ENCODE measurements at places on chromosomes 5 and 9.

DNA sequence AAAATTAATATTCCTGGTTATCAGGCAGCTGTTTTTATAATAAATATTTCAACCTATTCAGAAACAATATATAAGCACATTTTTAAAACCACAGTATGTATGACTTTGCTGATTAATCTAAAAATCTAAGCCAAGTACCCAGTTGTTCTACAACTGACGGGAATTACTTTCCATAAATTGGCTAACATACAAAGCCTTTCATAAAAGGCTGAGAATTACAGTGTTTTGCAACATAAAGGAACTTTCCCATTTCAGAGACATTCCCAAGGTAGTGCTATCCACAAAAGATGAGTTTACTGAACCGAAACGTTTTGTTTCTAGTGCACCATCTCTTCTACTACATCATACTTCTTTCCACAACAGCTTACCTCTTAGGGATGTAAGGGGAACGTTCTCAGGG lies 7.2 kb downstream of the RNF145 start:
- DNase-seq, result no peak

GRCh38 chr5:16578474-16578883 lies 38.3 kb downstream of the RETREG1 start:
- DNase-seq, result no peak

GRCh38 chr9:132677976-132678375 lies 7.7 kb downstream of the GTF3C4 start:
- no peak for DNase-seq

DNA sequence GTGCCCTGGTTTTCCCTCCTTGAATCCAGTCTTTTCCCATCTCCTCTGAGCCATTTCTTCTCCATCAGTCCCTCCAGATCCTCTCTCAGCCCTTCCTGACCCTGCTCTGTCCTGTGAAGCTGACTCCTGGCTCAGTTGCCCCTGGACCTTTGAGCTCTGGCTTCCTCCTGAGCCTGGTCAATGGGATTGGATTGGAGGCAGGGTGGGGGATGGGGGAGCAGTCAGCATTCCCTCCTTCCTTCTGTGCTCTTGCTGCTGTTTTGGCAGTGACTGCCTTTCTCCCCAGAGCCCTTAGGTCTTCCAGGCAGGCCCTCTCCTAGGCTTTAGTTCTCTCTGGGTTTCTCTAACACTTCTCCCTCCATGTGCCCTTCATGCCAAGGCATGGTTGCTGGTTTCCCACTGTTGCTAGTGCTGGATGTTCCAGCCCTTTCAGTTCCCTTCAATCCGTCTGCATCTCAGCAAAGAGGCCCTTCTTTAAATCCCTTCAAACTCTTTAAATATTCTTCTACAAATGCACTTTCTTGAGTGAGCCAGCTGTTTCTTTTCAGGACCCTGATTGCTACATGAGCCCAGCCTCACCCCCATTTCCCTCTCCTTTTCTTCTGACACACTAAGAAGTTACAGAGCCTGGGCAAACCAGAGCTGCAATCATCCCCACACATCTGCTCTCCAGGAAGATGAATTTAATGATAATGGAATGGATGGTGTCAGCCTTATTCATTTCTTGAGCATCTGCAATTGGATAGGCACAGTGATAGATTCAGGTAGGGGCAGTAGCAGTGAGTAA lies 2.2 kb downstream of the TNFSF15 start:
- no peak for DNase-seq

GRCh38 chr5:113939988-113940387 lies 421.9 kb upstream of the KCNN2 start:
- no peak for DNase-seq

- no peak for DNase-seq
These were observed 396.4 kb downstream of the CDK5RAP2 start for GRCh38 chr9:120183615-120184014.

DNA sequence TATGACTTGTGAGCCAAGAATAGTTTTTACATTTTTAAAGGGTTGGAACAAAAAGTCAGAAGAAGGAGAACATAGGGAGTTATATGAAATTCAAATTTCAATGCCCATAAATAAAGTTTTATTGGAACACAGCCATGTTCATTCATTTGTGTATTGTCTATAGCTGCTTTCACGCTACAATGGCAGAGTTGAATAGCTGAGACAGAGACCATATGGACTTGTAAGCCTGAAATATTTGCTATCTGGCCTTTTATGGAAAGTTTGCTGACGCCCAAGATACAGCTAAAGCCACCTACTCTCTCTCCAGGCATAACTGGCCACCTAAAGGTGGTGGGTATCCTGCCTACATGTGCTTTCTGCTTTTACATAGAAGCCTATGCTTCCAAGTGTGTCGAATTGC lies 10.9 kb downstream of the DAB2IP start:
- no peak for DNase-seq

GRCh38 chr5:119396030-119396664 lies 40.3 kb downstream of the TNFAIP8 start:
- DNase-seq, result no peak

GRCh38 chr9:131525643-131526565 lies 5.2 kb downstream of the UCK1 start:
- no peak for DNase-seq

GRCh38 chr9:83466877-83467276 lies 71.3 kb downstream of the FRMD3 start:
- no peak for DNase-seq

GRCh38 chr5:16787278-16787677 lies 148.8 kb downstream of the MYO10 start:
- DNase-seq, result no peak

DNA sequence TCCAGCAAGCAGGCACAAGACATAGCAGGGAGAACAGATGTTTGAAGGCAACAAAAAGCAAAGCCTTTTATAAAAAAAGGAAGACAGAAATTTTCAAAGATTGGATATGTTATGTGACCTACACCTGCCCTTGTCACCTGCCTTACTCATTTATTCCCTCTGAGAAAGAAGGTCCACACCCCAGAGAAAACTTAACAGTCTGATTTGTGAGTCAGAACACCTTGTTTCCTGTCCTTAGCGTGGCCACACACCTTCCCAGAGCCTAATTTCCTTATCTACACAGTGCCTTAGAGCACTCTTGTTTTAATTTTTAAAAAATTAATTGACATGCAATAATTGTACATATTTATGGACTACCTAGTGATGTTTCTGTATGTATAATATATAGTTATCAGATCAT lies 419.0 kb upstream of the DAB2 start:
- no peak for DNase-seq

GRCh38 chr5:138963763-138964371 lies 88.7 kb upstream of the LRRTM2 start:
- no peak for DNase-seq

- no peak for DNase-seq
These were observed 18.8 kb downstream of the SNCAIP start for GRCh38 chr5:122330881-122331280.

- DNase-seq, result peak; percentile 31
These were observed 646 bp downstream of the CARNMT1 start for GRCh38 chr9:75027187-75028107.

DNA sequence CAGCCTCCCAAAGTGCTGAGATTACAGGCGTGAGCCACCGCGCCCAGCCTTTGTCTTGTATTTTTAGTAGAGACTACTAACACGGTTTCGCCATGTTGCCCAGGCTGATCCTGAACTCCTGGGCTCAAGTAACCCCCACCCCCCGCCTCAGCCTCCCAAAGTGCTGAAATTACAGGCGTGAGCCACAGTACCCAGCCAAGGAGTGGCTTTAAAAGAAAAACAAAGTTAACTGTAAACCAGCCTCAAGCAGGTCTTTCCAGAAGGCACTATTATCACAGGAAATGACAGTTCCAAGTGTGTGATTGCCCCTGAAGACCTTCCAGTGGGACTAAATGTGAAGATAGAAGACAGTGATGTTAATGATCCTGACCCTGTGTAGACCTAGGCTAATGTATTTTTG lies 31.1 kb downstream of the SIL1 start:
- no peak for DNase-seq

DNA sequence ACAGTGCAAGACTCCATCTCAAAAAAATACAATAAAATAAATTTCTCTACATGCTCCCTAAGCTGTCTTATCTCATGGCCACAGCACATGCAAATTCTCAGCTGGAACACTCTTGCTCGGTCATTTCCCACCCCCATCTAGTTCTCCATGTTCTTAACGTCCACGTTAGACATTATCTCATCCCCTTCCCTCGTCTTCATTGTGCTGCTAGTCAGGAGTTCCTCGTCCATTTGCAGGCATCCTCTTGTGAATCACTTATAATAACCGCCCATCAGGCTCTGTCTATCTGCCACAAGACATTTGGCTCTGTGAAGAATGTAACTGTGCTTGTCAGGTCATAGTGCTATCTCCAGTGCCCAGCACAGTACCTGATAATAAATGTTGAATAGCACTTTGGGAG lies 32.9 kb upstream of the GOLGA1 start:
- no peak for DNase-seq

DNA sequence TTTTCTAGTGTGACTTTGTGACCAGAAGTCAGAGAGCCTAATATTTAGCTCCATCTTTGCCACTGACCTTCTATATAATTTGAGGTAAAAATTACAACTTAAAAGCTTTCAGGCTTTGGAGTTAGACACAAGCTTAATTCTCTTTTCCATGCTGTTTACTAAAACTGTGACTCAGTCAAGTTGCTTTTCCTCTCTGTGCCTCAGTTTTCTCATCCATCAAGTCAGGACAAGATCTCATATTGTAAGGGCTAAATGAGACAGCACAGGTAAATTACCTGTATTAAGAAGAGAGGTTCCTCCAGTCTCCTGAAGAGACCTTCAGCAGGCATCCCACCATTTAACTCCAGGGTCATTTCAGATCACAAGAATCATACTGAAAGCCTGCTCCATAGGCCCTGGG lies 339.2 kb downstream of the ASTN2 start:
- DNase-seq, result no peak

- no peak for DNase-seq
These were observed 368.4 kb downstream of the IRX2 start for GRCh38 chr5:2382776-2383697.

- no peak for DNase-seq
These were observed 165.5 kb upstream of the NFIL3 start for GRCh38 chr9:91589101-91589553.

- no peak for DNase-seq
These were observed 68.2 kb downstream of the PHF2 start for GRCh38 chr9:93644397-93645088.

DNA sequence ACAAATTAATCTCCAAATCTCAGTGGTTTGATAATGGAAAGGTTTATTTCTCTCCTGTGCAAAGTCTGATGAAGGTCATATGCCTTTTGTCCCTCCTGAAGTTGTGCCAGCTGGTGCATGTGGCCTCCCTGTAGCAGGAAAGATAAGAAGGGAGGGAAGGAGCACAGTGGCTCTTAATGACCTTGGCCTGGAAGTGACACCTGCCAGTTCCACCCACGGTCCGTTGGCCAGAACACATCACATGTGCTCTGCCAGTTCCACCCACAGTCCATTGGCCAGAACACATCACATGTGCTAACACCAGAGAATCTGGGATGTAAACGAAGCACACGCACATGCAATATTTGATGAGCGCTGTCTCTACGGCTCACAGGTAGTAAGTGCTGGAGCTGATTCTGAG lies 130.9 kb downstream of the DOCK2 start:
- no peak for DNase-seq

GRCh38 chr5:91136271-91136670 lies 246.8 kb downstream of the ARRDC3 start:
- DNase-seq, result no peak

DNA sequence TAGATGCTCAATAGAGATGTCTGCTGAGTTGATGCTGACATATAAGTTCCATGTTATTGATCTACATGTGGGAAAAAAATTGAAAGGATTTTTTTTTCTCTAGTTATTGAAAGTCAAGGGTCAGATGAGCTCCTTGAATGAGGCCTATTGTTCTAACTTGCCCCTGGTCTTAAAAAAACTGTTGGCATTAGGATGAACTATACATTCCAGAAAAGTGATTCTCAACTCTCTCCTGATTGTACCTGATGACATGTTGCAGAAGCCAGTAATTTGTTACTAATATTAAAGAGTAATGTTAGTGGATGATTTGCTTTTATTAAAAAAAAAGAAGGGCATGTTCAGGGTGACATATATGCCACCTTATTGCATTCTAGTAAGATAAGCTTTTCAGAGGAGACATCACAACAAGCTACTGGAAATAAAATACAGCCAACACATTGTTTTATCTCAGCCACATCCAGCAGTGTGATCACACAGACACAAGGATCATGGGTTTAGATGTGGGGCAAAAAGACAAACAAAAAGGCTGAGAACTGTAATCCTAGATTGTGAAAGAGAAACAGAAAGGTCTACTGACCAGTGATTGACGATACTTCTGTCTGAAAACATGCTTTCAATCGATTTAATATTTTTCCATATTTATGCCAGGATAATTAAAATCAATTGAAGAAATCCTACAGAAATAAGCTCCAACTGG lies 1314.1 kb upstream of the C9orf72 start:
- no peak for DNase-seq

- DNase-seq, result no peak
These were observed 40.5 kb downstream of the TLE1 start for GRCh38 chr9:81648891-81649290.

GRCh38 chr9:131291795-131292315 lies 2.3 kb downstream of the PLPP7 start:
- no peak for DNase-seq

DNA sequence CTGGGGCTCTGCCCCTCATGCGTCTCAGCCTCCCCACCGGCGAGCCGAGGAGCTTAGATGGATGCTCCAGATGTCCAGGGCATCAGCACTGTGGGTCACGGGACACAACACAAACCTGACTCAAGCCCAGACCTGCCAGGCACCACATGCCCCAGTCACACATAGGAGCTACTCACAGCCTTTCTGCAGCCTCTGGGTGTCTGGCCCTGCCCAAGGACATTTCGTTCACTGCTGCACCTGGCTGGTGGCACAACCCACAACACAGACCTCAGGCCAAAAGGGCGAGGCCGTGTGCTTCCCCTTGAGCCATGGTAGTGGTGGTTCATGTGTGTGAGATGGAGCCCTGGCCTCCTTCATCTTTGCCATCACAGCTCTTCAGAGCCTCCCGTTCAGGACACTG lies 89.6 kb upstream of the FCN2 start:
- DNase-seq, result no peak

DNA sequence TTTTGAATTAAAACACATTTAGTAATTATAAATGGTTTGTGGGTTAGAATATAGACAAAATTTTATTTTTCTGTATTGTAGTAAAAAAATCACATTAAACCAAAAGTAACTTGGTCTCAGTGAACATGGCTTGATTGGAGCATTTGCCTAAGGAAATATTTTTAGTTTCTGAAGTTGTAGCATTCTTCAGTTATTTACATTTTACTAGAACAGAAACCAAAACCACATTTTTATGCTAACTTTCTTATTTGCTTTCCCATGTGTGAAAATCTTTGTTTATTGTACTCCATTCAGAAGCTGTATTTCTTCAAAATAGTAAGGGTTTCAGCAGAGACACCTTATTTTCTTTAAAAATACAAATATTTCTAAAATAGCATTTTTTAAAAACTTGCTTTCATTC lies 129.9 kb downstream of the SGCD start:
- DNase-seq, result no peak

- DNase-seq, result no peak
These were observed 3.8 kb downstream of the ADAMTS13 start for GRCh38 chr9:133426011-133426410.

DNA sequence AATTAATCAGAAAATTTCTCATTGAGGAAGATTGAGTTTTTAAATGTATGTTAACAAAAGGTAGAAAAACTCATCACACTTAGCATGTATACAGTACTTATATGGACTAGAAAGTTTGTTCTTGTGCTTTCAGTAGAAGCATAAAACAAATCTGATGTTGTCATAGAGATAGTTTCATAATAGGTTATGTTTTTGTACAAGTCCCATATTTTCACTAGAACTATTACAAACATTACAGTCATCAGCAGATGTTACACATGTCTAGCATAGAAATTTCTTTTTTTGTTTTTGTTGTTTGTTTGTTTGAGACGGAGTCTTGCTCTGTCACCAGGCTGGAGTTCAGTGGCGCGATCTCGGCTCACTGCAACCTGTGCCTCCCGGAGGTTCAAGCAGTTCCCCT lies 131.4 kb downstream of the COMMD10 start:
- no peak for DNase-seq

All from activated T-helper 1 cell treated with anti-CD3 and anti-CD28 coated beads, Interleukin-2, amount 50 U/mL, for 16 hours (primary cell).